T follicular helper cell (primary cell): ENCODE measurements at places on chromosomes 1 and 21.

GRCh38 chr1:206579747-206580437 lies 32.4 kb downstream of the EIF2D start:
- DNase-seq: peak; percentile 71

DNA sequence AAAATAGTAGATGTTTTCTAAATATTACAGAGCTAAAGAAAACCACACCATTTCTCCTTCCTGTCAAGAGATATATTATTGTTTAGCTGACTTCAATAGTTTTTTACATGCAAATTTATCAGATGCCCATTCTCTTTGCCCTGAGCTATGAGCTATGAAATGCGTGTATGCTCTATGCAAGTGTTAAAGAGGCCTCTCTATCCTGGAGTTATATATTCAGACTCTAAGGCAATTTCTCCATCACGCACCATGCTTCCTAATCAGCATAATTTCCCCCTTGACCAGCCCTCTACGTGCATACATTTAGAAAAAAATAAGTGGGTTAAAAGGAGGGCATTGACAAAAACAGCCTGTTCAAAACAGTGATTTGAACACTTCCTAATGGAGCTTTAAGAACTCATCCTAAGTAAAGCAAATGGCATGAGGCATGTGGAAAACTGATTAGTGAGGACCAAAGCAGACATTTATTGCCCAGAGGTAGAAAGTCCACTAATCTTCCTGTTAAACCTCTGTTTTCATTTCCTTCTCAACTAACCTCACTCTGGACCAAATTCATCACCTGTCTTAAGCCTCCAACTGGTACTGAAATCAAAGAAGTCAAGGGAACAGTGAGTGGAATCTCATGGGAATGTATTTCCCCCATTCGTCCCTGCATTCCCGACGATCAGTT lies 565.8 kb upstream of the PKN2 start:
- no peak for DNase-seq

GRCh38 chr21:42476388-42477331 lies 19.4 kb downstream of the RSPH1 start:
- no peak for DNase-seq

DNA sequence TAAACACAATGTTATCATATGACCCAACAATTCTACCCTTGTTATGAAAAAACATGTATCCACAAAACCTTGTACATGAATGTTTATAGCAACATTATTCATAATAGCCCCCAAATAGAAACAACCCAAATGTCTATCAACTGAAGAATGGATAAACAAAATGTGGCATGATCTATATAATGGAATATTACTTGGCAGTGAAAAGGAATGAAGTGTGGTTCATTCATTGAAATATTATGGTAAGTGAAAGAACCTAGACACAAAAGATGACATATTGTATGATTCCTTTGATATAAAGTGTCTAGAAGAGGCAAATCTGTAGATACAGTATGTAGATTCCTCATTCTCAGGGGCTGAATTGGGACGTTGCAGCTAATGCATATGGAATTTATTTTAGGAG lies 151.2 kb downstream of the KIF26B start:
- no peak for DNase-seq
